ENCODE measurements at places on chromosomes 4 and X.

DNA sequence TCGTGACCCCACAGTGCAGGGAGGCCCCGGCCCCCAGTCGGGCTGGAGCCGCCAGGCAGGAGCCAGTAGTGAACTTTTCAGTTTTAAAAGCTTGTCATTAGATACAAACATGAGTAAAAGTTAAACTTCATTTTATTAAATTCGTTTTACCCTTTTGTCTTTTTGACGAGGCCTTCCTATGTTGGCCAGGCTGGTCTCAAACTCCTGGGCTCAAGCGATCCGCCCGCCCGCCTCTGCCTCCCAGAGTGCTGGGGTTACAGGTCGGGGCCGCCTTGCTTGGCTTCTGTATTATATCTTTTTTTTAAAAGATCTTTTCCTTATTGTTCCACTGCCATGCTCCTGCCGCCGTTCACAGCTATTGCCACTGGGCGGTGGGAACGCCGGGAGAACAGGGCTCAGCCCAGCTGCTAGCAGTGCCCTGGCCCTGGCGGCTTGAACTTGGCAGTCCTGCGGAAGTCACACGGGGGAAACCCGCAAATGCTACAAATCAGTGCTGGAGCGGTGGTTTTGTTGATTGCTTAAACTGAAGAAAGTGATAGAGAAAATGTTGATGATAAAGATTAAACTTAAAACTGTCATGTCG is 968 bp upstream of the NELFA start:
- peak; percentile 55 for DNase-seq

DNA sequence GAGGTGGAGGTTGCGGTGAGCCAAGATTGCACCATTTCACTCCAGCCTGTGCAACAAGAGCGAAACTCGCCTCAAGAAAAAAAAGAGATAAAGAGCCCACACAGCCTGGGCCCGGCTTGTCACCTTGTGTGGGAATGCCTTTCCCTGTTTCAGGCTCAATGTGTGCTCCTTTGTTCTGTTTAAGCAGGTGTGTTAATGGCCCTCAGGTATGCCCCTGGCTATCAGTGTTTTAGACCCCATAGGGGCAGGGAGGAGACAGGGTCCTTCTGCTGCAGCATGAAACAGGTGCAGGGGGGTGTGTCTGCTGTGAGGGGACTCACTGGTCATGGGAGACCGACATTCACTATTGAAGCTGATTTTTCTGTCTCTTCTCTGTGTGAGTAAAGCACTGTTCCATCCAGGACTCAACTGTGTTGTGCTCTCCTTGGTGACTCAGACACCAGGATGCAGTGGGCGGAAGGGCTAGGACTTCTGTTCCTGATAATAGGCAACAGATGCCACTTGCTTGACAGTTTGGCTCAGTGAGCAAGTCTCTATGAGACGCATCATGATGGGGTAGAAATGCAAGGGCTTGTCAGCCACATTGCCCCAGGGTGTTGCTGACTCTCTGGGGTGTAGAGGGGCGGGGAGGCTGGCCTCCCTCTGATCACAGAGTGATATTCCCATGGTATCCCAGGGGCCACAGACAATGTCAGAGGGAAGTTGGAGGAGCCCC is 15.6 kb upstream of the LAP3 start:
- DNase-seq = no peak

DNA sequence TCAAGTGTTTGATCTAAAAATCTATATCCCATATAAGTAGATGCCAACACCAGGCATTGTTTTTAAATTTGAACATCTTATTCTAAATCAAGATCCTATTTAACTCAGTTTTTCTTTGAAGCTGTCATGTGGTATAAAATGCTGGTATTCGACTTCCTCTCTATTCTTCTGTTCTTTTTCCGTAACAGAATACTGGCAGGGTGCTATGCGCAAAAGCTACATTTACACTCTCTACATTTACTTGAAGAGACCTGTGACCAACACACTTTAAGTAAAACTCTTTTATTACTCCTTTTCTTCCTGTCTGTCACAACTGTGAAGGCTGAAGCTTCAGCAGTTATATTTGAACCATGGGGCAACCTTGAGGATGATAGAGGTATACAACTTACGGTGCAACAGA is 612.8 kb downstream of the C4orf33 start:
- DNase-seq = no peak

- DNase-seq = no peak
These were observed 120.5 kb downstream of the ENPP6 start for GRCh38 chr4:184097241-184097605.
